ENCODE measurements at places on chromosomes 3 and 15. TPM values are rescaled to one million over a fixed set of nuclear protein-coding genes. Genes with fewer than 3 reads are reported as not detected.

DNA sequence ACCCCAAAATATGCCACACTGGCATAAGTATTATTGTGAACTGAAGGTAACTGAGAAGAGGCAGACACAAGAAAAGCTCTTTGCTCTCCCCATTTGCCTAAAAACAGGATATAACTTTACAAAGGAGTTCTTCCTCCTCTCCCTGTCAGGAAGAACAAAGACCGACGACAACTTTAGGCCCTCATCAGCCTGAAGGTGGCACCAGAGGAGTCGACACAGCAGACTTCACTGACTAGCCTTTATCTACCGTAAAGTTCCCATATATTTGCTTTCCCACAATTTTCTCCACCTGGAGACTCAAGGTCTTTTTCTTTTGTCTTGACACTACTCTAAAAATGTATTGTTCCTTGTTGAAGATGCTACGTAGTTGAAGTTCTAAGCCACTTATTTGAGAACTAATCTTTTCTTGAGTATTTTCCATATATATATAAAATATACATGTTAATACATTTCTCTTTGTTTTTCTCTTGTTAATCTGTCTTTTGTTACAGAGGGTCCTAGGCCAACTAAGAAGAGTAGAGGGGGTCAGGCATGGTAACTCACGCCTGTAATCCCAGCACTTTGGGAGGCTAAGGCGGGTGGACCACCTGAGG is 16.2 kb upstream of the XIRP1 start:
- peak; percentile 49 for DNase-seq

DNA sequence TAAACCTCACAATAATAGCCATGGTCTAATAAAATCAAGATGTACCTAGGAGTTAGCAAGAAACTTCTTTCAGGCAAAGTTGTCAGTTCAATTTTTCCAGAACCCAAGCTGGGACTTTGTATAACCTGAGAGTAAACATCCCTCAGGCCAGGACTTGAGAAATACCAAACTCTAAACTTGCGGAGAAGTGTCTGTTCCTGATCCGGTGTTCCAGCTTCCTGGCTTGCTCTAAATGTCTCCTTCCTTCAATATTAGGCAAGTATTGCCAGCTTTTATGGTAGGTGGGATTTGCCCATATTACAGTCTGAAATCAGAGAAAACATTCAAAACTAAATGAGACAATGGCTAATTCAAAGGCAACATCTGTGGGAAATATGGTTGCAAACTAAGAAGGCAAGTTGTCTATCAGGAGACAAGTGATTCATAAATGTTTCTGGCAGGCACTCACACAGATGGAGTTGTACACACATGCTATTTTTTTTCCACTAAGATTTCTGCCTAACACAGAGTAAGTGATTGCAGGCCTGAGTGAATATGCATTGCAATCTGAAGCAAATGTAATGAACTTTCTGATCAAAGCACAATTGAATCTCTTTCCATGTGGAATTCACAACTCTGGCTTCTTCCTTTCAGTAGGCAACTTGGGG is 88.3 kb upstream of the COL8A1 start:
- DNase-seq: no peak

Gene C2CD4A
- total RNA-seq: not detected

DNA sequence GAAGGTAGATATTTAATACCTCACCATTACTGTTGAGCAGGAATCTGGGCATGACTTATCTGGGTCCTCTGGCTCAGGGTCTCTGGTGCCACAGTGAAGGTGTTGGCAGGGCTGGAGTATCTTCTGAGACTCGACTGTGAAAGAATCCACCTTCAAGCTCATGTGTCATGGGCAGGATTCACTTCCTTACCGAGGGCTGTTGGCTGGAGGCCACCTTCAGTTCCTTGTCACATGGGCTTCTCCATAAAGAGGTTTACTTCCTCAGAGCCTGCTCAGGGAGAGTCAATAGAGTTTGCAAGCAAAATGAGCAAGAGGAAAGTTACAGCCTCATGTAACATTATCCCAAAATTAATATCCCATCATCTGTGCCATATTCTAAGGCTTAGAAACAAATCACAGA is 459.5 kb downstream of the NR2F2 start:
- DNase-seq: no peak

Gene TLR9
- total RNA-seq: not detected

GRCh38 chr15:65903296-65904073 is 34.2 kb downstream of the RAB11A start:
- peak; percentile 35 for DNase-seq

DNA sequence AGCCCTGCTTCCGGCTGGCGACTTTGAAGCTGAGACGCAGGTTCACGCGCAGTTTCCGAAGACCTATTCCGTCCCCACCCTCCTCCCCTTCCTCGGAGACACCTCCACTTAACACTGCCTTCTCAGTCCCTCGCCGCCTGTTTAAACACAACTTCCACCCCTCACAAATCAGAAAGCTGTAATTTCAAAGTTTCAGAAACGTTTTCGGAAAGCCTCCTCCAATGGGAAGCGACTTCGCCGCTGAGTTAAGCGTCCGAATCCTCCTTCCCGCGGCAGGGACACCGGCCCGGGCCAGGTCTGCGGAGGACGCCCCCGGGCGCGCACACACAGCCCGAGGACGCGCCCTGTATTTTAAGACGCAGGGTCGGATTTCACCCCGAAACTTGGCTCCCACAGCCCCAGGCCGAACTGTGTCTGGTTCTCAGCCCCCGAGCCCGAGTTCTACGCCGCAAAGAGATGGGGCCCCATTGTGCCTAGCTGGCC is 559 bp upstream of the LRRN1 start:
- no peak for DNase-seq

Gene CCR3
- total RNA-seq: not detected

DNA sequence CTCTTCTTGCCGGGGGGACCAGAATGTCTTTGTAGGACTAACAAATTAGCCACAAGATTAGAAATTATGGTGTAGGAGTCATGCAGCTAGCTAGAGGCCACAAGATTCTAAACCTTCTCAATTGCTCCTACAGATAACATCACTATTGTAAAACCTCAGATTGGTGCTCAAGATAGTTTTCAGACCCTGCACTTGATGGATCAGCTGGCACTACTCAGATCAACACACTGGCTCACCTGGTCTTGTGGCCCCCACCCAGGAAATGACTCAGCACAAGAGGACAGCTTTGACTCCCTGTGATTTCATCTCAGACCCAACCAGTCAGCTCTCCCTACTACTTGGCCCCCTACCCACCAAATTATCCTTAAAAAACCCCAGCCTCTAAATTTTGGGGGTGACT is 124.1 kb upstream of the RASGRP1 start:
- no peak for DNase-seq

GRCh38 chr15:29311696-29312095 is 42.1 kb upstream of the NSMCE3 start:
- no peak for DNase-seq

DNA sequence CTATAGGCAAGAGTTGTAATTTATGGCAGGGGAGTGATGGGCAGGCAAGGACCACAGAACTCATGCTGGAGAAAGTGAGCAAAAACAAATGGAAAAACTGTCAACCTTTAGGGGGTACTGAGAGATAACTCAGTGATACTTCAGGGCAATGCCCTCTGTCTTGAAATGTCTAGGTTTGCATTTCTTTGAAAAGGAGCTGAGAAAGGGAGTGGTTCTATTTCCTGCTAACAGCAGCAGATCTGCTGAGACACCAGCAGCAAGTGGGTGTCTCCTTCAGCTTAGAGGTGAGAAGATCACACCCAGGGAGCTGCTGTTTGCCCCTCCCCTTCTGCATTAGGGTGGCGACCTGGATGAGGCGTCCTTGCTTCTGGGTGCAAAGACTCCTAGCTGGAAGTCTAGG is 42.3 kb upstream of the XIRP1 start:
- DNase-seq: no peak

DNA sequence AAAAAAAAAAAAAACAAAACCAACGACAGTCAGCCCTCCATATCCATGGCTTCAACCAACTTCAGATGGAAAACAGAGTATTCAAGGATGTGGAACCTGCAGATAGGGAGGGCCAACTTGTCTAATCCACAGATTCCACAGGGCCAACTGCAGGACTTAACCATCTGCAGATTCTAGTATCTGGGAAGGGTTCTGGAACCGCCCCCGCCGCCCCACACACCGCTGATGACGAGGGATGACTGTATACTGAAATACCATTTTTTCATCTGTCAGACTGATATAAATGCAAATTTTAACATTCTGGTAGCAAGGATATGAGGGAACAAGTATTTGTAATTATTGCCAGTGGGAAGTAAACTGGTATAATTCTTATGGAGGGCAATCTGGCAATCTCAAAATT is 29.5 kb downstream of the ADPGK start:
- DNase-seq: no peak

DNA sequence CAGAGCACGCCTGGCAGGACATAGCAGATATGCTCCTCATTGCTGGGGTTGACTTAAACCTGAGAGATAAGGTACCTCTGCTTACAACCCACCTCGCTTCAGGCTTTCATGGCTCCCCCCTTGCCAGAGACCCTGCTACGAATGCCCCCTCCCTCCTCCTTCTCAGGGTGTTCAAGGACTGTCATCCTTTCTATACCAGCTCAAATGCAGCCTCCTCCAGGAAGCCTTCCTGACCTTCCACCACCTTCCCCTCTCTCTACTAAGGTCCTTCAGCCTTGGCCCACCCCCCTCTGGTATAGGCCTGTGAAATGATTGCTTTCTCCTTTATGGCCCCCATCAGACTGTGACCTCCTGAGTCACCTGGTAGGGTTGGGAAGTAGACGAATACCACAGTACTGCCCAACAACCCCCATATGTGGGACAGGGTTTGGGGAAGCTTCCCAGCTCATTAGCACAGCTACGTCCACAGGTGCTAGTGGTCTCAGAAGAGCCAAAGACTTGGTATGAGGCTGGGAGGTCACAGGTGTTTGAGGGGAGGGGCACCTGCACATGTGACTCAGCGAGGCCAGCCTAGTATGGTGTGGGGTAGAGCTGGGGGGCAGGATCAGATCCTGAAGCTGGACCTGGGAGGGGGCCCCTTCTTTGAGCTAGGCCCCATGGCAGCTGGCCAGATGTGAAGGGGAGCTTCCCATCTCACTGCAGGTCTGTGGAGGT is 32.0 kb downstream of the ANKDD1A start:
- DNase-seq: no peak

Gene SLC38A3
- not detected for total RNA-seq

- DNase-seq: no peak
Measured at GRCh38 chr3:140189976-140190375, 255.0 kb downstream of the CLSTN2 start.

Gene SERINC4
- not detected for total RNA-seq

- DNase-seq: no peak
Measured at GRCh38 chr3:104764496-104764895, 602.2 kb upstream of the ALCAM start.

- DNase-seq: no peak
Measured at GRCh38 chr3:172159962-172160538, 120.7 kb downstream of the FNDC3B start.

DNA sequence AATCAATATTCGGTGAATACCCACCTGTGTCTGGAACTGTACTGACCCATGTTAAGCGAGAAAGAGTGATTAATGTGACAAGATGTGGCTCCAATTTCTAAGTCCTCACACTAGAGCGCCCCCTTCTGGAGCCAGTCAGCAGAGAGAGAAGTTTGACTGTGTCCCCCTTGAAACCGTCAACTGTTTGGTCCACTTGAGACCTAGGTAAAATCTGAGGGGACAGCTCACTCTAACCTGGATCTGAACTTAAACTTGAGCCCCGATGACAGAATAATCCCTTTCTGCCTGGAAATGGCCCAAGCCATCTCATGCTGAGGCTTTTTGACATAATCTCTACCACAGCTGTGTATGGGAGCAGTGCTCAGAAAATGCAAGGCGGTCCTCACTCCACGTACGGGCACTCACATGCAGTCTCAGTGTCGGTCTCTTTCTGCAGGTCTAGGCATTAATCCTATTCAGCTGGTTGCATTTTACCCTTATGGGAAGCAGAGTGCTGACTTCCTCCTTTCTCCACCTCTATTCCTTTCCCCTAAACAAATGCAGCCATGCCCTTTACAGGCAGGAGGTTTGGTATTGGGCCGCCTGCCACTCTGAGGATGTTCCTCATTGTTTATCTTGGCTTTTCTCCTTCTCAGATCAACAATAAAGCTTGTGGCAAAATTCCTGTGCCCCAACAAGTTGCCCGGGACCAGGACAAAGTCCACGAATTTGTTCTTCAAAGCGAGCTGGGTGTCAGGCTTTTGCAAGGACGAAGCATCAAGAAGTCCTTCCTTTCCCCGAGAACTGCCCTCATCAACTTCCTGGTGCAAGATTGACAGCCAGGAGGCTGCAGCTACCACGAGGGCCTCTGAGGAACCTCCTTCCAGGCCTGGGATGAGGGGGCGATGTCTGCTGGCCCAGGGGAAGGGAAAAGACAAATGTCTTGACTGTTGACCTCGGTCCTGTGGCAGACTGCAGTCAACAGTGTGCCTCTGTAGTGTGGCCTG is 47.5 kb upstream of the LIMD1 start:
- no peak for DNase-seq

Gene GOLGA6L1
- total RNA-seq: not detected

Gene LIPC
- total RNA-seq: 1.3 TPM

- DNase-seq: no peak
Measured at GRCh38 chr3:53503195-53503594, 8.8 kb downstream of the CACNA1D start.

DNA sequence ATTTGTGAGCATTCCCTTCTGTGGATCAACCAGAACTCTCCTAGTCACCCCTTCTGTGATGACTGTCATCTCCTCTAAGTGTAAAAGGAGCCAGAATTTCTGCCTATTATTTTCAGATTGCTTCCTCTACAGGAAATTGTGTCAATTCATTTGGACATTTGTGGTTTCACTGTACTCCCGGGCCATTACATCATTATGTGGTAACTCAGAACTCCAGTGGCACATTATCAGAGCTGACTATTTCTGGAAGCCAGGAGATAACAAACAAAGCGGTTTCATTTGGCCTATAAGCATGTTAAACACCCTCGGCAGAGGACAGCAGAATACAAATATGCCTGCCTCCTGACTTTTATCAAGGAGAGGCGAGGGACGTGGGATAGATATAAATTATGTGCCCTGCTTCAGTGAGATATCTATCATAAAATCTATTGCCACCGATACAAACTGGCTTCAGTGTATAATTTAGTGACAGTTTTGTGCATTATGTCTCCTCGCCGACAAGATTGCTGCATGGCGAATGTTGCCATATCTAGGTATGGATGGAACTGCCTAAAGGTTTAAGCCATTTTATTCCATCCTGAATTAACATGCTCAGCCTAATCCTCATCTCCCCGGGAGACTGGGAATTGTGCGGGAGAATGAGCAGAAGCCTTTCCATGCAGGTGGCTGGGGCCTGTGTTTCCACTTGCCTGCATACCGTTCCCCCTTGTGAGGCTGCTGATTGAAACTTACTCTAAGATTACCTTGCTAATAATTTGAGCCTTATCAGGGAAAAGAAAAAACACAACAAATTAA is 193.4 kb upstream of the SEMA6D start:
- DNase-seq: no peak

Gene LRRC31
- total RNA-seq: not detected

GRCh38 chr15:39598958-39599845 is 18.3 kb downstream of the THBS1 start:
- peak; percentile 73 for DNase-seq

- no peak for DNase-seq
Measured at GRCh38 chr15:97680606-97681220, 279.8 kb upstream of the ARRDC4 start.

- DNase-seq: peak; percentile 63
Measured at GRCh38 chr3:94036909-94037507, 8.6 kb upstream of the STX19 start.

- DNase-seq: peak; percentile 79
Measured at GRCh38 chr3:157098121-157098822, 61.7 kb downstream of the CCNL1 start.

GRCh38 chr3:49018707-49019006 is 277 bp upstream of the DALRD3 start:
- DNase-seq: no peak

GRCh38 chr3:183100376-183100775 is 1.1 kb upstream of the MCCC1 start:
- no peak for DNase-seq

Measured in LHCN-M2 (cell line).